Neural crest cell (in vitro differentiated cells): ENCODE measurements at places on chromosomes 3 and 15.

GRCh38 chr3:52920841-52921240 lies 23.5 kb upstream of the STIMATE start:
- DNase-seq, result no peak

DNA sequence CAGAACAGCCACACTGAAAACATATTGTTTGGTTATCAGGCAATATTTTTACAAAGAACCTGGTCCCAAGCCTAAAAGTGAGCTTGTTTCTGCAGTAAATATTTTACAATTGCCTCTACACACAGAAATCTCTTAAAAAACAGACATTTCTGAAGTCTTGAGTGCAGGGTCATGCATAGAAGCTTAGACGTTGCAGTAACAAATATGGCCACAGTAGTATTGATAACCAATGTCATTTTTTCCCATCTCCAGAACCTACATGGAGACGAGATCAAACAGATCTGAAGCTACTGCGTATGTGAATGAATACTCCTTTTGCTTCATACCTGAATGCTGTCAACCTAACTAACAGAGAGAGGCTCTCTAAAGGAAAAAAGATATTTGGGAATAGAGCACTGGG lies 19.6 kb upstream of the ARL8B start:
- no peak for DNase-seq

GRCh38 chr3:32814361-32814760 lies 3.4 kb upstream of the TRIM71 start:
- DNase-seq, result no peak

DNA sequence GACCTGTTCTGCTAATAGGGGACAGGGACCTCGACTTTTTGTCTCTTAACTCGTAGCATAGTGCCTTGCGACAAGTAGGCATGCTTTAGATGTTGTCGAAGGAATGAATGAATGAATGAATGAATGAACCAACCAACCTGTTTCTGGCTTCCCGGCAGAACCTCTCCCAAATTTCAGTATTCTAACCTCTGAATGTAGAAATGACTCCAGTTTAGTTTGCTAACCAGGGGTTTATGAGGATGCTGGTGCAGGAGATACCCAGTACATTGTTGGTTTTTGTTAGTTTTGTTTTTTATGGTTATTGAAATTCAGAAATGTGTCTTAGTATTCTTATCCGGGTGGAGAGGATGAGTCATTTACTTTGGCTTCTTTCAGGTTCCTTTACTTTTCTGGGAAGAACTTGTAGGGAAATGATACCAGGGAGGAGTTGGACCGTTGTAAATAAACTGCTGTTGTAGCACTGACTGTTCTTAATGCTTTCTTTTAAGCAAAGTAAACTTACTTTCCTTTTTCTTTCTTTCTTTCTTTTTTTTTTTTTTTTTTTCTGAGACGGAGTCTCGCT lies 29.6 kb upstream of the EHHADH start:
- no peak for DNase-seq

DNA sequence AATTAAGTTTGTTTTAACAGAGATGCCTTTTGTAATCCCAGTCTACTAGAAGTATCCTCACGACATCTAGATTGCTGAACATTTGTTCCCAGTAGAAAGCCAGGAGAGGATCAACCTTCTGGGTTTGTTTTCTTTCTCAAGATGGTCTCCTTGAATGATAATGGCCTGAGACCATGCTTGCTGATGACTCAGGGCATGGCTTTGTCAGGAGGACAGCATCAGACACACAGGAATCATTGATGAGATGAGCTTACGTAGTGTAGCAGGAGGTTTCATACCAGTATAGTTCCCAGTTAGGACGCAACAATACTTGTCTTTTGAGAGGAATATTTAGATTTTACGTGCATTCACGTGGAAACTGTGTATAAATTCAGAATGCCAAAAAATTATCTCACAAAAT lies 38.6 kb downstream of the ATP1B3 start:
- no peak for DNase-seq

DNA sequence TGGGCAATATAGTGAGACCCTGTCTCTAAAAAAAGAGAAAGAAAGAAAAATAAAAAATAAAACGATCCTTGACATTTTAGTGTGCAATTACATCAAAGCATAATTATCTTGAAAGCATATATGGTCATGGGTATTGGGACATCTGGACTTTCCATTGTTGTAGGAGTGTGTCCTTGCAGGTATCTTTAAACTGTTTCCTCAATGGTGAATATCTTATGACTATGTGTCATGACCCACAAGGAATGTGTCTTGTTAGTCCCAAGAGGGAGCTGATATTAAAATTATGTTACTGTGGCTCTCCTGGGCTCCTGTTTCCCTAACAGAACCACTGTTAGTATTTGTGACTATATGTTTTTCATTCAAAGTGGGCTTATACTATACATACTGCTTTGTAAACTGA lies 26.6 kb downstream of the EIF1B start:
- DNase-seq, result no peak

DNA sequence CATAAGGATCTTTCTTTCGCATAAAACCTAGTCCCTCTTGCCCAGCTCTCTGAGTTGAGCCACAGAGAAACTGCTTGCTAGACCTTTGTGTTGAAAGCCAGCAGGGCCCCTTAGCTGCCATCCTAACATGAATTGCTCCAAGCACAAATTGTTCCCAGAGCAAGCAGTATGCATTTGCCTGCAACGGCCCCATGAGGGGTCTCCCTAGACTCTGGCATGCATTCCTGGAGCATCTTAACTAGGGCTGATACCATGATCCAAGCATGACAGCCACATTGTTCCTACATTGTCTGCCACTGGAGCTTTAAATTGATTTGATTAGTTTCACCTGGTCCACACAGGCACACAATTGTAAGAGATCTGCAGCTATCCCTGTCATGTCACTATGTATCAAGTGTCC lies 428.1 kb downstream of the TAFA4 start:
- no peak for DNase-seq

DNA sequence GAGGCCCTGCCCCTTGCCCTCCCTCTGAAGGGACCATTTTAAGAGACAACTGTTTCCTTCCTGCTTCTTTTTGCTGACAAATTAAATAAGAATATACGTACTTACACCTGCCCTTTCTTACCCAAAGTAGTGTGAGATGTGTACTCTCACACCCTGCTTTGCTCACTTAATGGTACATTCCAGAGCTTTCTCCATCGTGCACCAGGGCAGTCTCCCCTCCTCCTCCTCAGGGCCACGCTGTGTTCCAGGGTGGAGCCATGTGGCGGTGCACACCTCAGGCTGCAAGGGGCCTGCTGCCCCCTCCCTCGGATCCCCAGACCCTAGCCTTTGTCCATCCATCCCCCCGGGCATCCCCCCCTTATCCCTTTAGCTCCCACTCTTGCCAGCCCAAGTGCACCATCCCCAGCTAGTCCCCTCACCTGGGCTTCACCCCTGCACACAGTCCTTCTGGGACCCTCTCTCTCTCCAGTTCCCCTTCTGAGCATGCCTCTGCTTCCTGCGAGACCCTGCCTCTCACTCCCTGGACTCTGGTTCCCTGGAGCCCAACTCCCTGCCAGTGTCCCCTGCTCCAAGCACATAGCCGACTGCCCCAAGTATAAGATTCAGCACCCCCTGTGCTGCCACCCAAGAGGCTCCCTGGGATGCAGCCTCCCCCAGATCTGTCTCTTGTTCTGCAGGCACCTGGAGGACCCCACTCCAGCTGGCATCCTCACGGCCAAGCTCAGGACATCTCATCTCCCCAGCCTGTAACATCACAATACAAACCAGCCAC lies 89.5 kb upstream of the IQSEC1 start:
- no peak for DNase-seq

- DNase-seq, result no peak
These were observed 3.2 kb downstream of the SCAPER start for GRCh38 chr15:76901965-76902364.

- no peak for DNase-seq
These were observed 1.3 kb upstream of the IL12A start for GRCh38 chr3:159987291-159987711.

DNA sequence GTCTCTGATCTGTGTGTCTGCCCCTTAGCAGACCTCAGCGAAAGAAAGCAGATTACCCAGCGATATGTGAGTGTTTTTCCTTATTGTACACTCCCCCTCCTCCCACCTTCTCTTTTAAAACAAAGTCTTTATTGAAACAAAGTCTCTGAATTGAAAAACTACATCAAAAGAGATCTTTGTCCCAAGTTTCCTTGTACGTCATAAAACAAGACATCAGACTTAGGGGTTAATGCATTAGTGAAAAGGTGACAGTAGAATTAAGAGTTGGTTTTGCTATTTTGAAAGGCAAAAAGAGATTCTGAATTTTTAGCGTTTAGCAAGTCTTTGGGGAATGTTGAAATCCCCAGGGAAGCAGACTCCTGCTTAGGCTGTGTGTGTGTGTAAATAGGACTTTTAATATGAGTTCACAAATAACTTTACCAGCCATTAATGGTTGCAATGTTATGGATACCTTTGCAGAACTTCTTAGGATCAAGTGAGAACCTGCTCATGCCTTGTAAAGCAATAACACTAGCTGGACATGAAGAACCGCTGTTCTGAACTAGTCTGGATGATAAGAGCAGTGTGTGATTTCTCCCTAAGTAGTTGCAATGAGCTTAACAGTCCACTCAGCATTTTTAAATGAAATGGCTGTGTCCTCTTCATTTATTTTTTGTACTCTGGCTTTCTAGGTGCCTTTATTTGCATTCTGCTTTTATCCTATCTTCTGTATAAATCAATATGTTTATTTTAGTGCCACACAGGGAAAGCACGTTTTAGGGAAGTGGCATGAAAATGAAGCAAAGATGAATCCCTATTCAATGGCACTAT lies 136.6 kb downstream of the MCTP2 start:
- no peak for DNase-seq

GRCh38 chr3:188956839-188957489 lies 214.8 kb upstream of the TPRG1 start:
- peak; percentile 24 for DNase-seq

GRCh38 chr3:141128126-141128777 lies 77.1 kb downstream of the SPSB4 start:
- no peak for DNase-seq

GRCh38 chr15:73298522-73299245 lies 70.1 kb downstream of the HCN4 start:
- DNase-seq, result no peak

DNA sequence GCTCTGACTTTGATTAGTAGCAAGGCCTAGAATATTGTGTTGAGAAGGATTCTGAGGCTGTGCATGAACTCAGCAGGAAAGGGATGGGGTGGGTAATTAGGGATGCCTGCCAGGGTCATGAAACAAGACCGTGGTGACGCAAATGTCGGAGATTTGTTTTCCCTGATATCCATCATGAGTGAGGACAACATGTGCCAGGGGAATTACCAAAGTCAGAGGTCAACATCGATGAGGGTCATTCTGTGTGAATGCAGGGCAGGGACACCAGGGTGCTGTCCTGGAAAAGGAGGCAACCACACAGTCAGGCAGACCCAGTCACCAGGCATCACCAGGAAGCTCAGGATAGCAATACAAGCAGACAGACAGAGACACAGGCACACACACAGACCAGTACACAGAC lies 52.2 kb downstream of the SLCO2A1 start:
- DNase-seq, result no peak

GRCh38 chr3:26029321-26029720 lies 239.4 kb downstream of the OXSM start:
- DNase-seq, result no peak

- DNase-seq, result no peak
These were observed 97.2 kb upstream of the TSPAN3 start for GRCh38 chr15:77168141-77168540.

GRCh38 chr3:42491881-42492507 lies 10.4 kb upstream of the VIPR1 start:
- DNase-seq, result no peak

DNA sequence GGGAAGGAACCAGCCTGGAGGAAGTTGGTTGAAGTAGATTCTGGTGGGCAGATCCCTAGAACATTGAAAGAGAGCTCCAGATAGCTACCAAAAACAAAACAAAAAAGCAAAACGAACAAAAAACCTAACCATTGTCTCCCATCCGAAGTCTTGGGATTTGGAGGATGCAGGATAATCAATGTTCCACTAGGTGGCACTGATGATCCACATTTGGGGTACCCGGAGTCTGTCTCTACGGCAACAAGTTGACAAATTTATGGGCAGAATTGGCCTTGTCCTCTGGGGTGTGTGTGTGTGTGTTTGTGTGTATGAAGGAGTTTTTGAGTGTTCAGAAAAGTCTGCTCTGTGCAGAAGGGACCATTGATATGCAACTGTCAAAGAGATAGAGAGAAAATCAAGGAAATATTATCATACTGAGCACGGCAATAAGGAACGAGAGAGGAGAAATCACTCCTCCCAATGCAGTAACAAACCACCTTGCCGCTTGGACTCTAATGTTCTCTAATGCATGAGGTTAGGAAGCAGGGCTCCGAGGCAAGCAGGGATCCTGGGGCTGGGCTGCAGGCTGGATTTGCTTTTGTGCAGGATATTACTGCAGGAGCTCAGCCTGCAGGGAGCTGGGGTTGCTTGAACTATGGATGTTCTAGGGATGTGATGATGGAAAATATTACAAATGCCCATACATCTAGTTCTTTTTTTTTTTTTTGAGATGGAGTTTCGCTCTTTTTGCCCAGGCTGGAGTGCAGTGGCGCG lies 59.8 kb upstream of the KLHL25 start:
- DNase-seq, result peak; percentile 49

DNA sequence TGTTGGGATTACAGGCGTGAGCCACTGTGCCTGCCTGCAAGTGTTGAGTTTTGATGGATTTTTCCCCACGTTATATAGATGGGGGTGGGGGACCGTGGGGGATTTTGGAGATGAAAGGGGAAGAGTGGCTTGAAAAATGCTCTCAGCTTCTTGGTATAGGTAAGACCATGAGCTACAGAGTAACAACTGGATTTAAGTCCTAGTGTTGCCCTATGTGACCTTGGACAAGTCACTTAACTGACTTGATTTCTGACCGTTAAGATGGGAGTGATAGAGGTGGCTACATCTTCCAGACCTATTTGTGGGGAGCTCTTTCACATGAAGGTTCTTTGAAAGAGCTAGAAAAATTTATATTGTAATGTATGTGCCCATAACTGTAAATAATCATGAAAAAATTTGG lies 13.3 kb downstream of the TRIM71 start:
- no peak for DNase-seq

DNA sequence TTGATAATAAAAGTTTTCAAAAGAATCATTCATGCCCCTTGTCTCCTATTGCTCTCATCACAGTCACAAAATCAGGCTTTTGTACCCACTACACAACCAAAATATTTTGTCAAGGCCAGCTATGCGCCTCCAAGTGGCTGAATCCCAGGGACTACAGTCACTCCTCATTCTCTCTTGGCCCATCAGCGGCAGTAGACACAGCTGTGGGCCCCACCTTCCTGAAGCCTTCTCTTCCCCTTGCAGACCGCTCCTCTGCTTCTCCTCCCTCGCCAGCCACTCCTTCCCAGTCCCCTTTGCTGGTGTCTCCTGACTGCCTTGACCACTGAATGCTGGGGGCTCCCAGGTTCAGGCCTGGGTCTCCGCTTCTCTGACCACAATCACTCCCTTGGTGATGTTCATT lies 52.1 kb downstream of the LSM3 start:
- DNase-seq, result no peak

- DNase-seq, result no peak
These were observed 49.8 kb downstream of the LDHAL6B start for GRCh38 chr15:59256482-59256881.

DNA sequence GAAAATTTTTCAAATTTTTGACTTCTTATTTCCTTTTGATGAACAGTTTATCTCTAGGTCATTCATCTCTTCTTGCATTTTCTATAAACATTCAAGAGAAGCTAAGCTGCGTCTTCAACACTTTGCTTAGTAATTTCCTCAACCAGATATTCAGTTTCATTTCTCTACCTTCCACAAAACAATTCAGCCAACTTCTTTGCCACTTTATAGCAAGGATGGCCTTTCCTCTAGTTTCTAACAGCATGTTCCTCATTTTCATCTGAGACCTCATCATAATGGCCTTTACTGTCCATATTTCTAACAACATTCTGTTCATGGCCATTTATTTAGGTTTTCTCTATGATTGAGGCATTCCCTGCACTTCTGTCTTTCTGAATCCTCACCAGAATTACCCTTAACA lies 90.0 kb downstream of the ARIH1 start:
- DNase-seq, result no peak
